ENCODE measurements at places on chromosomes 11 and 22. TPM values are rescaled to one million over a fixed set of nuclear protein-coding genes. Genes with fewer than 3 reads are reported as not detected.

PANX2 gene
- 0.40 TPM for total RNA-seq

TRIM6 gene
- 0.99 TPM for total RNA-seq

GRCh38 chr22:20437613-20438426 lies at the start of gene SCARF2:
Gene SCARF2, minus strand, starts transcription at chr22:20437825. Its CDS starts 71 bp downstream, at chr22:20437754.
- DNase-seq, result peak; percentile 31

DNA sequence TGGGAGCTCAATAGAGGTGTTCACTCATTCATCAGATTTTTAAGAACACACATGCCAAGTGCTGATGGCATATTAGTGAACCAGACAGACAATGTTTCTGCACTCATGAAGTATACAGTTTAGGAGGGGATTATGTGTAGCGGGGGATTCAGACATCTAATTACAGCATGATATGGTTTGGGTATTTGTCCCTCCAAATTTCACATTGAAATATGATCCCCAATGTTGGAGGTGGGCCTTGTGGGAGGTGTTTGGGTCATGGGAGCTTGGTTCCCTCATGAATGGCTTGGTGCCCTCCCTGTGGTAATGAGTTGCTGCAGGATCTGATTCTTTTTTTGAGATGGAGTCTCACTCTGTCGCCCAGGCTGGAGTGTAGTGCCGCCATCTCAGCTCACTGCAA lies 8.9 kb upstream of the RAB3IL1 start:
- DNase-seq, result no peak

DNA sequence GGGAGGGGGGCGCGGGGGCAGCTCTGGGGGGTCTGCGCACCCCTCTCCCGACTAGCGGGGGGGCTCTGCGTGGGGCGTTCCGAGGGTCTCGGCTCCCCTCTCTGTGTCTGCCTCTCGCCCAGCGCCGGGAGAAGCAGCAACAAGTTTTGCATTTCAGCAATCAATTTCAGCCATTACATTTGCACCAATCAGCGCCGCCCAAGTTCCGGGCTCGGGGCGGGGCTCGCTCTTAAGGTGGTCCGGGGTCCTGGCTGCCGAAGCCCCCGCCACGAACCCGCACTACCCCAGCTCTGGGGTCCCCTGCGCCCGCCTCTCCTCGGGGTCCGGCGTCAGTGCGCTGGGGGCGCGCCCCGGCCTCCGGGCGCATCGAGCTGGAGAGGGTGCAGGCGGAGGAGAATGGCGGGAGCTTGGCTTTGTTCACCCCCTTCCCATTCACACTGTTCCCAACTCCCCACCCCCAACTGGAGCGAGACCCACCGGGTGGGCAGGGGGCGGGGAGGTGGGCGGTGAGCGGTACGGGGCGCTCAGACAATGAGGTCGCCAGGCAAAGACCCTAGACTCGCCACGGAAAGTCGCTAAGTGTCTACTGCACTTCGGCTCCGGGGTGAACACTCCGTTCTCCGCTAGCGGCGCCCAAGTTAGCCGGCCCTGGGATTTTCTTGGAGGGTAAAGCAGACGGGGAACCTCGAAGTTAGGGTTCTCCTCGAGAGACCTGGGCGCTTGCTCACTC lies at the start of gene MN1:
TSS of gene MN1 (minus strand) at position 141 of the 730 bp plus-strand sequence. CDS start 1,213 bp downstream, outside the sequence.
- DNase-seq, result peak; percentile 58

DNA sequence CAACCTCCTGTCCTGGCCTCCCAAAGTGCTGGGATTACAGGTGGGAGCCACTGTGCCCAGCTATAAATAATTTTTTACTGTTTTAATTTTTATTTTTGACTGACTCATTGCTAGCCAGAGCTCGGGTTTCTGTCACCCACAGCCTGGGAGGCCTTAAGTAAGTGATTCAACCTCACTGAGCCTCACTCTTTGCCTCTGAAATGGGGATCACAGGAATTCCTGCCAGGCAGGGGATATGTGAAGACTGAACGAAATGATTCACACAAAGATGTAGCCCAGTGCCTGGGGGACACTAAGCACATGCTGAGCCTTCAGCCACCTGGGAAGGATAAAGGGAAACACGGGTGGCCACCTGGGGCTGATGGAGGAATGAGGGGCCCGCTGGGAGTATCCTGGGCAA lies 3.8 kb upstream of the LRRC74B start:
- DNase-seq, result no peak

DNA sequence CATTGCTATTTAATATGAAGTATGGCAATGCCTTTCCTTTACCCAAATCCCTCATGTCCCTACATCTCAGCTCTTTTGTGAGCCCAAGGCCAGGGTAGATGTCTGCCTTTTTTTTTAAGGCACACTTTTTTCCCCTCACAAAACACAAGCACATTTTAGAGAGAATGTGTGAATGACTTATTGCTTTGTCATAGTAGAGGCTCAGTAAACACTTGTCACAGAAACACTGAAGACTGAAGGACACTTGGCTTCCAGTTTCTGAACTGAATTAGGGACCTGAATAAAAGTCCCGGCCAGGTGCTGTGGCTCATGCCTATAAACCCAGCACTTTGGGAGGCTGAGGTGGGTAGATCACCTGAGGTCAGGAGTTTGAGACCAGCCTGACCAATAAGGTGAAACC lies 2.9 kb upstream of the SCGB2A2 start:
- DNase-seq, result no peak

DNA sequence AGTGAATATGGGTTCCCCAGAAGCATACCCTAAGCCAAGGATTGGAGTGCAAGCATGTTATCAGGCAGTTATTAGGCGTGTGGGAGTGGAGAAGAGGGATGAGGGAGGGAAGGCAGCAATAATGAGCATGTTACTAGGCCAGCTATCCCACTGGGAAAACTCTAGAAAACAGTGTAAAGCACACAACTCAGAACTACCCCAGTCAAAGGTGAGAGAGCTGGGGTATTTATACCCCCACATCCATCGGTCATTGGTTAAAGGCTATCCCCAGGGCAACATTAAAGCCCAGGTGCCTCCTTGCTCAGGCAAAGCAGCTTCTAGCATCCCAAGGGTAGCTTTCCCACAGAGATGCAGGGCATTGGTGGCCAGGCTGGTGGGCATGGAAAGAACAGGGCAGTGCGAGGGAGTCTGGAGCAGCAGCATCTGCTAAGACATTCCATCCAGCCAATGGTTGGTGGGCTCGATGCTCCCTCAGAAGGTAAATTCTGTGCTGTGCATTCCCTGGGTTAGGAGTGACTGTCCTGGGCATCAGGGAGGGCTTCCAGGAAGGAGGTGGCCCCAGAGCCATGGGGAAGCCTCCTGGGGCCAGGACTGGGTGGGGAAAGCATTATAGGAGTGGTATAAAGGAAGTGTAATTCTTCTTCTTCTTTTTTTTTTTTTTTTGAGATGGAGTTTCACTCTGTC lies 21.1 kb upstream of the LRRC10B start:
- no peak for DNase-seq

- DNase-seq, result no peak
Observed at GRCh38 chr11:43832536-43832935, 48.1 kb upstream of the ALKBH3 start.

DNA sequence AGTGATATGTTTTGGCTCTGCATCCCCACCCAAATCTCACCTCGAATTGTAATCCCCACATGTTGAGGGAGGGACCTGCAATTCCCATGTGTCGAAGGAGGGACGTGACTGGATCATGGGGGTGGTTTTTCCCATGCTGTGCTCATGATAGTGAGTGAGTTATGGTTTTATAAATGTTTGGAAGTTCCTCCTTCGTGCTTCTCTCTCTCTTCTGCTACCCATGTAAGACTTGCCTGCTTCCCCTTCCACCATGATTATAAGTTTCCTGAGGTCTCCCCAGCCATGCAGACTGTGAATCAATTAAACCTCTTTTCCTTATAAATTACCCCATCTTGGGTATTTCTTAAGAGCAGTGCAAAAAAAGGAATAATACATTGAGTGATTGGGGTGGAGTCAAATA lies 7.3 kb upstream of the CEP295 start:
- no peak for DNase-seq

- no peak for DNase-seq
Observed at GRCh38 chr22:45966895-45967365, 10.0 kb downstream of the WNT7B start.

- DNase-seq, result peak; percentile 97
Observed at GRCh38 chr11:108616549-108616948, 23.0 kb upstream of the EXPH5 start.

Measured in lung microvascular endothelial cell (primary cell).